Stimulated activated CD8-positive, alpha-beta memory T cell treated with anti-CD3 and anti-CD28 coated beads, Interleukin-4, amount 100 ng/mL, for 48 hours (primary cell): ENCODE measurements at places on chromosomes 12 and 14.

DNA sequence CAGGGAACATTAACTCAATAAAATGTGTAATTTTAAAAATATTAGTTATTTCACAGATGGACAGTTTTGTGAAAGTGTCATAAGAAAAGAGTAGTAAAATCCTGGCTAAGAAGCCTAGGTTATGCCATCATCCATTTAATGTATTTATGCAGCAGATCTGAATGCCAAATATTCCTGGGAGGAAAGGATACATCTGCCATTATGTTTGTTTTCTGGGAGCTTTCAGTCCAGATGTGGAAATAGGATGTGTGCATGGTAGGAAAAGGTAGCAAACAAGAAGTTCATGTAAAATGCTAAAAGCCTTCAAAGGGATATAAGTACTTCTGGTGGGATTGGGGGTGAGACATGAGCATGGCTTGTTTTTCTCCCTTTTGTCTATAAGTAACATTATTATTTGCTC, 27.0 kb upstream of the CLEC14A start:
- DNase-seq: no peak

DNA sequence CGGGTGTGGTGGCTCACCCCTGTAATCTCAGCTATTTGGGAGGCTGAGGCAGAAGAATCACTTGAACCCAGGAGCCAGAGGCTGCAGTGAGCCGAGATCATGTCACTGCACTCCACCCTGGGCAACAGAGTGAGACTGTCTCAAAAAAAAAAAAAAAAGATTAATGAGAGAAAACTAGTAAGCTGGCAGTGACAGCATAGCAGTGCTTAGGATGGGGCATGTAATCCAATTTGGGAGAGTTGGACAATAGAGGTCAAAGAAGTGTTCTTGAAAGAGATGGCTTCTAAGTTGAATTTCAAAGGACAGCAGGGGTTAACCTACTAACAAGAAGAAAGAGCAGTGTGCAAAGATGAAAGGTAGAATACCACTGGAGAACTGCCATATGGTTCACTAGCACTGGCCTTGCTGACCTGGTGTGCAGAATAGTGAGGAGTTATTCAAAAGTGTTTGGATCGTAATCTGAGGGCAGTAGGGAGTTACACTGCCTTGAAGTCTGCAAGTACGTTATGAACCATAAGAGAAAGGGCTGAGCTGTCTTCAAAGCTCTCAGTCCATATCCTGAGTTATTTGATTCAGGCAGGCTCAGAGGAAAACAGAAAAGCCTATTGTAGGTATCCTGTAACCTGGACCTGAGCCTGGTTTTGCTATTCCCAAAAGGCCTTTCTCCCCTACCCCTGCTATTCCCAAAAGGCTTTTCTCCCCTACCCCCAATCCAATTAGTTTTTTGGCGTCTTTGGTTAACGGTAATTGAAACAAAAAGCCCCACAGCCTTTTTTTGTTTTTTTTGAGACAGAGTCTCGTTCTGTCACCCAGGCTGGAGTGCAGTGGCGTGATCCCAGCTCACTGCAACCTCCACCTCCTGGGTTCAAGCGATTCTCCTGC, 3.4 kb downstream of the XPOT start:
- DNase-seq: no peak

GRCh38 chr14:26867171-26867757, 269.4 kb upstream of the NOVA1 start:
- DNase-seq: no peak

DNA sequence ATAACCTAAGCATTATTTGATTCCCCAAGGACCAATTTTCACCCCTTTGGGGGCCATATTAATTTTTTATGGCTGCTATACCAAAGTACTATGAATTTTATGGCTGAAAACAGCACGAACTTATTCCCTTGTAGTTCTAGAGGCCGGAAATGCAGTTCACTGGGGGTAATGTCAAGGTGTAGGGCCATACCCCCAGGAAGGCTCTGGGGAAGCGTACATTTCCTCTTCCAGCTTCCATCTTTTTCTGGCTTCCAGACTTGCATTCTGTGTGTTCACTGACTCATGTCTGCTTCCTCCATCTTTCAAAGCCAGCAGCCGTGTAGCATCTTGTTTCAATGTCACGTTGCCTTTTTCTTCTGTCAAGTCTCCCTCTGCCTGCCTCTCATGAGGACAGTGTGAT, 133.5 kb downstream of the BICD1 start:
- DNase-seq: no peak

- no peak for DNase-seq
Measured at GRCh38 chr14:52856139-52856538, 64.7 kb upstream of the GNPNAT1 start.

DNA sequence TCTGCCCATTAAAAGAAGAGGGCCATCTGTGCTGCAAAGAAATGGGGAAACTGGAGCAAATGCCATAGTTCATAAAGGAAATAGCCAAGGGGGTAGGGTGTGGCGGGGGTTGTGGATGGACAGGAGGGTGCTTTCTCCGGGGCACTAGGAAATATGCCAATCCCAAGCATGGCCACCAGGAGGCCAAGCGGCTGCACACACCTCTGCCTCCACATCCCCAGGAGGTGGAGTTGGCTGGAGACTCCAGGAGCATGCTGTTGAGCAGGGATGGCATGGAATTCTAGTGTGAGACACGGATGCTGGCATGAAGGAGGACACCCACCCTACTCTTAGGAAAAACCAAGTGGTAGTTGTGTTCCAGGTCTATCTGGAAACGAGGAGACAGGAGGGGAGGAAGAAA, 25.2 kb downstream of the NID2 start:
- peak; percentile 66 for DNase-seq

DNA sequence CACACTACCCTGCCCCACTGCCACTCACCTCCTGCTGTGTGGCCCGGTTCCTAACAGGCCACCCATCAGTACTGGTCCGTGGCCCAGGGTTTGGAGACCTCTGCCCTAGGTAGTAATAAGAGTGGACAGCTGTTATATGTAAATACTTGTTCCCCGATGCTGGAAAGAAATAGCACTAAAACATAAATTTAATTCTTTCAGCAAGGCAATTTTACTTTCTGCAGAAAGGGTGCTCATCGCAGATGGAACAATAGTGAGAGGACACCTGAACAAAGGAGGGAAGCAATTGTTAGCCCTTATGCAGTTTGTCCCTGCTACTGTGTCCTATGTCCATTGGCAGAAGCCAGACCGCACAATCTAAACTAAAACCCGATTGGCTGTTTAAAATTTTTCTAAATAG, 5.9 kb upstream of the CYP46A1 start:
- no peak for DNase-seq

GRCh38 chr12:100413001-100413400, 56.1 kb downstream of the SLC17A8 start:
- no peak for DNase-seq
